ENCODE measurements at places on chromosomes 3 and 15. TPM values are rescaled to one million over a fixed set of nuclear protein-coding genes. Genes with fewer than 3 reads are reported as not detected.

RPL22L1 gene
- total RNA-seq, result 6.0 TPM

DNA sequence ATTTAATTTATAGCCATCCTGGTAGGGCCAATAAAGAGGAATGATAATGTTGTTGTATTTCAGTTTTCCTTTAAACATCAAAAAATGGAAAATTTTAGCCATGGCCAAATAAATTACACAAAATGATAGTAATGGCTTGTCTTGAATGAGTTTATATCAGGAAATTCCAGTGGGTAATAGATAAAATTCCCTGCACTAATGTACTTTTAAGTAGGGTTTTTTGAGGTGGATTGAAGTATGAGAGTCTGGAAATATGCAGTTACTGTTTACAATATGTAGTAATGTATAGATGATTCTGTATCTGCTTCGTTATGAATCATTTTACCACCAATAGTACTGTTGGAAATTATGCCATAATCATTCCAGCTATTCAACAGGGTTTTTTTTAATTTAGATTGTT is 219.4 kb upstream of the ROBO2 start:
- no peaks in the 10 kb centered on the region for H3K27me3 ChIP-seq
- no peak overlapping the region for H3K27ac ChIP-seq
- no peak overlapping the region for H3K4me3 ChIP-seq

- no peak overlapping the region for H3K4me3 ChIP-seq
- DNase-seq, result no peak
- no peaks in the 10 kb centered on the region for H3K4me1 ChIP-seq
These were observed 147.2 kb downstream of the OR4M2 start for GRCh38 chr15:22227411-22228100.

MED12L gene
- total RNA-seq, result under 0.01 TPM

OXTR gene
- 1.1 TPM for total RNA-seq

- no peaks in the 10 kb centered on the region for H3K36me3 ChIP-seq
- H3K4me3 ChIP-seq, result no peak overlapping the region
- no peaks in the 10 kb centered on the region for H3K4me1 ChIP-seq
- no peak for DNase-seq
These were observed 47.4 kb downstream of the SHQ1 start for GRCh38 chr3:72800869-72801268.

DNA sequence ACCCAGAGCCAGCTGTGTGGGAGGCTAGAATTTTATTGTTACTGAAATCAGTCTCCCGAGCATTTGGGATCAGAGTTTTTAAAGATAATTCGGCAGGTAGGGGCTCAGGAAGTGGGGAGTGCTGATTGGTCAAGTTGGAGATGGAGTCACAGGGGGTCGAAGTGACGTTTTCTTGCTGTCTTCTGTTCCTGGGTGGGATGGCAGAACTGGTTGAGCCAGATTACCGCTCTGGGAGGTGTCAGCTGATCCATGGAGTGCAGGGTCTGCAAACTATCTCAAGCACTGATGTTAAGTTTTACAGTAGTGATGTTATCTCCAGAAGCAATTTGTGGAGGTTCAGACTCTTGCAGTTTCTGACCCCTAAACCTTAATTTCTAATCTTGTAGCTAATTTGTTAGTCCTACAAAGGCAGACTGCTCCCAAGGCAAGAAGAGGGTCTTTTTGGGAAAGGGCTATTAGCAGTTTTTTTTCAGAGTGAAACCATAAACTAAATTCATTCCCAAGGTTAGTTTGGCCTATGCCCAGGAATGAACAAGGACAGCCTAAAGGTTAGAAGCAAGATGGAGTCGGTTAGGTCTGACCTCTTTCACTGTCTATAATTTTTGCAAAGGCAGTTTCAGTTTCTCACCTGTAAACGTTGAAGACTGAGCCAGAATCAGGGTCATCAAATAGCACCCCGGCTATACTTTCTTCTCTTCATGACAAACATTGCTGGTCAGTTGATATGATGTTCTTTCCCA is 28.2 kb downstream of the FLNB start:
- H3K36me3 ChIP-seq, result no peaks in the 10 kb centered on the region
- no peak overlapping the region for H3K4me3 ChIP-seq
- peaks cover 66% of the 10 kb centered on the region for H3K4me1 ChIP-seq
- no peaks in the 10 kb centered on the region for H3K27me3 ChIP-seq

RLBP1 gene
- not detected for total RNA-seq

HHLA2 gene
- total RNA-seq, result 226 TPM

DNA sequence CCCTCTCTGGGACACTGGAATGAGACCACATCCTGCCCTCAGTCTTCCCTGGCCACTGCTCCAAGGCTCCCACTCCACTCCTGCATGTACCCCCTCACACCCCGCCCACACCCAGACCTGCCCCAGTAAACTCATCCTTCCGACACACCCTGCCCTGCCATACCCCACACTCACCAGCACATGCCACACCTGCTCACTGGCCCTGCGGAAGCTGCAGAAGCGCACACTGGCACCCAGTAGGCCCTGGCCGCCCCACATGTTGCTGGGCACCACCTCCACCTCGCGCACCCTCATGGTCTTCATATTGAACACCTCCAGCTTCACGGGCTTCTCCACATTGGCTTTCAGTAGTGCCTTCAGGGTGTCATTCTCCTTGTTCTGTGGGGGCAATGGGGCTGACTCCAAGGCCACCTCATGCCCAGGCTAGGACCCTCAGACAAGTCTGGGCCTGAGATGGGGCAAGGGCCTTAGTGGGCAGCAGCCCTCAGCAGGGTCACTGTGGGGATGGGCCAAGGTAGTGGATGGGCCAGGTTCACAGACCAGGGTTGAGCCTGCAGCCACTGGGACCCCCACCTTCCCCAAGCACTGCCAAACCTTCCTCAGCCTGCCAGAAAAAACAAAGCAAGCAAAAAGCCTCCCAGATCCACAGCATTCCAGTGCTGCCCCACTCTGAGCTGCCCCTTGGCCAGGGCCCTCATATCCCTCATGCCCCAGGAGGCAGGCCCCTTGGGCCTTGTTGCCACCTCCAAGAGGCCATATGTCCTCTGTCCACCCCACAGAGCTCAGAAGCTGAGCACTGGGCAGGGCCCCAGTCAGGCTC is 4.7 kb downstream of the GORASP1 start:
- no peak overlapping the region for H3K27ac ChIP-seq
- DNase-seq, result no peak
- no peaks in the 10 kb centered on the region for H3K36me3 ChIP-seq

DNA sequence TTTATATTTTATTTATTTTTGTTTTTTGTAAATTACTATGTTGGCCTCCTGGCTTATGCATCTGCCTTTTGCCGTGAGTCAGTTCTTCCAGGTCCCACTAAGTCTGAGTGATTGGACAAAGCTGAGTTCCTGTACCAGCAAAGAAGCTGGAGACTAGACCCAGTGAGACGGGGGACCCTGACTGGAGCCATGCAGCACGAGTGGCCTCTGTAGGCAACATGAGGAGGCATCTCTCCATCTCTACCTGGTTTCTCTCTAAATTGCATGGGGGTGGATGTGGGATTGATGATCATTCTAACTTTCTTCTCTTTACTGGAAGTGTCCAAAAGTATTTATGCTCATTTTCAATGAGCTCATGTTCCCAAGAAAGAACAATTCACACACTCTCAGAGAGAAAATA is 155.3 kb upstream of the MRPL3 start:
- H3K36me3 ChIP-seq, result no peaks in the 10 kb centered on the region
- no peak overlapping the region for H3K4me3 ChIP-seq
- no peaks in the 10 kb centered on the region for H3K4me1 ChIP-seq
- no peaks in the 10 kb centered on the region for H3K27me3 ChIP-seq

DNA sequence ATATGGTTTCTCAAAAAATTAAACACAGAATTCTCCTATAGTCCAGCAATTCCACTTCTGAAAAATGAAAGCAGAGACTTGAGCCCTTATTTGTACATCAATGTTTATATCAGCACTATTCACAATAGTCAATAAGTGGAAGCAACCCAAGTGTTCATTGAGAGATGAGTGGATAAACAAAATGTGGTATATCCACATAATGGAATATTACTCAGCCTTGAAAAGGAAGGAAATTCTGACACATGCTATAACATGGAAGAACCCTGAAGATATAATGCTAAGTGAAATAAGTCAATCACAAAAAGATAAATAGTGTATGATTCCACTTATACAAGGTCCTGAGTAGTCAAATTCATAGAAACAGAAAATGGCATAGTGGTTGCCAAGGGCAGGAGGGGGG is 76.6 kb downstream of the MTHFS start:
- DNase-seq, result no peak
- H3K36me3 ChIP-seq, result no peaks in the 10 kb centered on the region
- no peaks in the 10 kb centered on the region for H3K27me3 ChIP-seq
- H3K4me1 ChIP-seq, result no peaks in the 10 kb centered on the region
- H3K27ac ChIP-seq, result no peak overlapping the region

DNA sequence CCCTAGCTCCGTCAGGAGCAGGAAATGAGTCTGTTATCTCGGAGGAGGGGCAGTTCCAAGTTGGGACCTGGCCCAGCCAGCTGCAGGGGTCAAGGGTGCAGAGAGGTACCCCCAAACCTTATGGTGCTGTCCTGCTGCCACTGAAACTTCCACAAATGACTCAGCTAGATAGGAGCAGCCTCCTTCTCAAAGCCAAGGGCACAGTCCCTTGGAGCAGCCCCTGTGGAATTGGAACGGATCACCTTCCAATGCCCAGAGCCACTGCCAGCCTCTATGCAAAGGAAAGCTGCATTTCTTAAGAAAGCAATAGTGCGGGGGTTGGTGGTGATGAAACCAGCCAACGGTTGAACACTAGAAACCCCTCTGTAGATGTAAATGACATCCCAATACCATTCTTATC is 19.6 kb upstream of the LRRK1 start:
- H3K4me1 ChIP-seq, result peaks cover 17% of the 10 kb centered on the region
- H3K27ac ChIP-seq, result no peak overlapping the region
- no peak overlapping the region for H3K4me3 ChIP-seq

DNA sequence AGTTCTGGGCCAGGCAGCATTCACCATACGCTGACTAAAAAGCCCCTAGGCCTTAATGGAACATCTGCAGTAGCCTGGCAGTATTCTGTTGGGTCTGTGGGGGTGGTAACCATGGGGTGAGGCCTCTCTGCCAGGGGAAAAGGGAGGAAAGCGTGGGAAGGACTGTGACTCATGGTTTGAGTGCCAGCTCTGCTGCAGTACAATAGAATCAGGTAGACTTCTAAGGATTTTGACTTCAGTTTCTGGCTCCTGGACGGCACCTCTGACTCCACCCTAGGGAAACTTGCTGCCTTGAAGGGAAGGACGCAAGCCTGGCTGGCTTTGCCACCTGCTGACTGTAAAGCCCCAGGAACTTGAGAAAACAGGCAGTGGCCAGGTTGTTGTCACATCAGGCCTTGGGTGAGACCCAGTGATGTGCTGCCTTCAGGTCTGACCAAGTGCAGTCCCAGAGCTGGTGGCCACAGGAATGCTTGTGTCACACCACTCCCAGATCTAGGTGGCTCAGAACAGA is 148.6 kb downstream of the SUCNR1 start:
- no peaks in the 10 kb centered on the region for H3K36me3 ChIP-seq
- H3K4me3 ChIP-seq, result no peak overlapping the region
- no peak overlapping the region for H3K27ac ChIP-seq
- peaks cover 8% of the 10 kb centered on the region for H3K4me1 ChIP-seq
- DNase-seq, result no peak

COL6A5 gene
- total RNA-seq, result not detected

- no peaks in the 10 kb centered on the region for H3K36me3 ChIP-seq
- H3K4me3 ChIP-seq, result no peak overlapping the region
- no peak for DNase-seq
- H3K27me3 ChIP-seq, result no peaks in the 10 kb centered on the region
- H3K27ac ChIP-seq, result no peak overlapping the region
These were observed 105.2 kb downstream of the EPHA3 start for GRCh38 chr3:89212619-89213018.

DNA sequence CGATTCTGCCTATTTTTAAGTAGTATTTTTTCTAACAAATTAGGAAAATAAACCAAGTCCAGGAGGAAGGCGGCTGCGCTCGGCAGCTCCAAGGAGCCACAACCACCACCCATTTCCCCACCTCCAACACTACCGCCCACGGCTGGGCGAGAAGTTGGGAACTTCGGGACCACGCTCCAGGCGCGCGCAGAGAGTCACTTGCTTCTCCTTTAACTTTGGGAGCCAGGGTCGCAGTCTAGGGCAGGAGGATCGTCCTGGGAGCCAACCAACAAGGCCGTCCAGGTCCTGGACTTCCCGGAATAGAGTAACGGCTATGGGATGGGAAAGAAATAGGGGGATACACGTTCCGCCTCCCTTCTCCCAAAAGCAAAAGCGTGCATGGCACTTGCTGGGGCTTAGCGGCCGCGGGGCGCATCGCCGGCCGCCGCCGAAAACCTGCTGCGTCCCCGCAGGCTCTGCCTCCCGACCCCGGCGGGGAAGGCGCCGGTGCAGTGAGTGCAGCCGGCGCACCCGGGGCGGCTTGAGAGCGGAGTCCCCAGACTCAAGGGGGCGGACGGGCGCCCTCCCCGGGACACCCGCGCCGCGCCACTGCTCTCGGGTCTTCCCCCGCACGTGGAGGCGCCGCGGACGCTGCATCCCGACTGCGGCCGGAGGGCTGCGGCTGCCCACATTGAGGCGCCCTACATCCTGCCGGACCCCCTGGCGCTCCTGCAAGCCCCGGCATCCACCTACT is 699 bp downstream of the MEGF11 start:
- H3K27ac ChIP-seq, result no peak overlapping the region
- no peak for DNase-seq
- H3K36me3 ChIP-seq, result no peaks in the 10 kb centered on the region
- H3K27me3 ChIP-seq, result peaks cover 86% of the 10 kb centered on the region

DNA sequence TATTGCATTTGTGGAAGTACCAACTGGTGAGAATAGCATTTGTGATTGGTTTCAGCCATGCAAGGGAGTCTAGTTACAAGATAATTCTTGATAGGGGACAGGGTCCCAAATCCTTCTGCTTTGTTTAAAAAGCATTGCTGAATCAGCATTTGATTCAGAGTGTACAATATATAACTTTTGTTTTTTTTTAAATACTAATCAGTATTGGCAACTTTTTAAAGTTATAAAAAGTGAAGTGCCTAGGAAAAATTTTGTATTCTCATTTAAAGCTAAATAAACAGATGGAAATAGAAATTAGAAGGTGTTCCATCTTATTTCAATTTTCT is 75.4 kb upstream of the SLC25A26 start:
- DNase-seq, result no peak
- H3K4me1 ChIP-seq, result no peaks in the 10 kb centered on the region
- no peaks in the 10 kb centered on the region for H3K27me3 ChIP-seq
- no peak overlapping the region for H3K4me3 ChIP-seq
- H3K36me3 ChIP-seq, result no peaks in the 10 kb centered on the region

GRCh38 chr3:47884603-47885002 is 81.7 kb downstream of the DHX30 start:
- peaks cover 1% of the 10 kb centered on the region for H3K4me1 ChIP-seq
- no peak overlapping the region for H3K4me3 ChIP-seq
- no peaks in the 10 kb centered on the region for H3K27me3 ChIP-seq

GRCh38 chr15:27043770-27044169 is 72.8 kb downstream of the GABRG3 start:
- no peaks in the 10 kb centered on the region for H3K36me3 ChIP-seq
- H3K27me3 ChIP-seq, result no peaks in the 10 kb centered on the region
- H3K4me3 ChIP-seq, result no peak overlapping the region
- no peaks in the 10 kb centered on the region for H3K4me1 ChIP-seq
- no peak for DNase-seq
- H3K27ac ChIP-seq, result no peak overlapping the region

- no peaks in the 10 kb centered on the region for H3K36me3 ChIP-seq
- no peaks in the 10 kb centered on the region for H3K27me3 ChIP-seq
- no peak for DNase-seq
- no peak overlapping the region for H3K27ac ChIP-seq
- no peak overlapping the region for H3K4me3 ChIP-seq
- no peaks in the 10 kb centered on the region for H3K4me1 ChIP-seq
These were observed 100.2 kb downstream of the CNTN4 start for GRCh38 chr3:2198776-2199279.

- no peak for DNase-seq
- no peaks in the 10 kb centered on the region for H3K4me1 ChIP-seq
- no peak overlapping the region for H3K27ac ChIP-seq
- no peaks in the 10 kb centered on the region for H3K36me3 ChIP-seq
These were observed 128.9 kb downstream of the AQP9 start for GRCh38 chr15:58267051-58267450.

Data from transverse colon (tissue), 4 donors.